WTC11 (cell line): ENCODE measurements at places on chromosomes 6 and 20. TPM values are rescaled to one million over a fixed set of nuclear protein-coding genes. Genes with fewer than 3 reads are reported as not detected.
A peak's percentile ranks its signal among the peaks of the same experiment; 100 is the strongest.

- no peak for DNase-seq
- H3K4me1 ChIP-seq: peaks cover 17% of the 10 kb centered on the region
- H3K36me3 ChIP-seq: peaks cover 14% of the 10 kb centered on the region
- no peak overlapping the region for H3K27ac ChIP-seq
- no peak overlapping the region for H3K4me3 ChIP-seq
- peaks cover 8% of the 10 kb centered on the region for H3K27me3 ChIP-seq
These were observed 651.0 kb downstream of the CD109 start for GRCh38 chr6:74346936-74347535.

DNA sequence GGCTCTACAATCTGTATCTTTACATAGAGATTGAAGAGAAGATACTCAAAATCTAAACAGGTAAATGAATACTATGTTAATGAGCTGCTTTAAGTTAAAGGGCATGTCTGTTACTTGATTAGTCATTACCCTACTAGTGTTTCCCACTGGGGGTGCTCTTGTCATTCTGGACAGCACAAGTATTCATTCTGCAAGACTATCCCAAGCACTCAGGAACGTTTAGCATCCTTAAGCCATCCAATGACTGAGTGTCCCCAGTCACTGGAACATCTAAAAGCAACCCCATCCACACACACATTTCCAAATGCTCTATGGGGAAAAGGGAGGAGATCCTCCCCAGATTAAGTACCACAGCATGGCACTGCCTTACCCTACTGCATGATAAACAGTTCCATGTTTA lies 25.7 kb downstream of the EZR start:
- peaks cover 20% of the 10 kb centered on the region for H3K36me3 ChIP-seq
- H3K27ac ChIP-seq: peak overlapping the region; percentile 85
- H3K4me3 ChIP-seq: no peak overlapping the region
- H3K27me3 ChIP-seq: no peaks in the 10 kb centered on the region
- H3K4me1 ChIP-seq: peaks cover 73% of the 10 kb centered on the region

The ZC2HC1B gene
- total RNA-seq: not detected in 3 replicates

DNA sequence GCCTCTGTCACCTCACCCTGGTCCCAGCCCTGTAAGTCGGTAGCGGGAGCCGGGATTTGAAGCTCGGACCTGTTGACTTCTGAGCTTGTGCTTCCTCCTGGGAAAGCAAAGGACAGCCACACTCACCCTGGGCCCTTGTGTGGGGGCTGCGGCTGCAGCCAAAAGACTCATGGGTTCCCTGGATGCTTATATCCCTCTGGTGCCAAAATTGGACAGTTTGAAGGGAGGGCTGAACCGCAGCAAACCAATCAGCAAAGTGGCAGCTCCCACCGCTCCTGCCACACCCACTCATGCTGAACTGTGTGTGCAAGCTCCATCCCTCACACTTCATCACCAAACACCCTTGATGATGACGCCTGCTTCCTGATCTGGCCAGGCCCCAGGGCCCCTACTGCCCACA lies 3.9 kb upstream of the CCN5 start:
- no peaks in the 10 kb centered on the region for H3K4me1 ChIP-seq
- DNase-seq: no peak
- H3K36me3 ChIP-seq: no peaks in the 10 kb centered on the region
- H3K27me3 ChIP-seq: no peaks in the 10 kb centered on the region; the same call in 1 of the 2 replicates
- no peak overlapping the region for H3K27ac ChIP-seq
- no peak overlapping the region for H3K4me3 ChIP-seq

- H3K4me3 ChIP-seq: no peak overlapping the region
- no peak overlapping the region for H3K27ac ChIP-seq
- H3K4me1 ChIP-seq: no peaks in the 10 kb centered on the region
- DNase-seq: no peak
These were observed 30.9 kb upstream of the SMOC2 start for GRCh38 chr6:168410035-168410434.

DNA sequence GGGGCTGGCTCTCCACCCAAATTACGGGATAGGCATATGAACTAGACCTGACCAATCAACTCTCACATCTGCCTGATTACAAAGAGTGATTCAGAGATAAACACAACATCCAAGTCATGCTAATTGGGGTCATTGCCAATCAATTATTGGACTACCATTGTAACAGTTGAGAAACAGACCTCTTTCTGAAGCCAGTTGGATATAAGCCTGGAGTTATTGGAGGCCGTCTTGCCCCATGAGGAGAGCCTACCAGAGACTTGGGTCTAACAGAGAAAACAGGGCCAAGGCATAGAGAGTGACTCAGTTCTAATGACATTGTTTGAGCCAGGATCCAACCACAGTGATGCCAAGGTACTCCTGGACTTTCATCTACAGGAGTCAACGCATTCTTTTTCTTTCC lies 39.4 kb upstream of the HIVEP2 start:
- DNase-seq: no peak
- H3K4me1 ChIP-seq: no peaks in the 10 kb centered on the region
- no peak overlapping the region for H3K27ac ChIP-seq

DNA sequence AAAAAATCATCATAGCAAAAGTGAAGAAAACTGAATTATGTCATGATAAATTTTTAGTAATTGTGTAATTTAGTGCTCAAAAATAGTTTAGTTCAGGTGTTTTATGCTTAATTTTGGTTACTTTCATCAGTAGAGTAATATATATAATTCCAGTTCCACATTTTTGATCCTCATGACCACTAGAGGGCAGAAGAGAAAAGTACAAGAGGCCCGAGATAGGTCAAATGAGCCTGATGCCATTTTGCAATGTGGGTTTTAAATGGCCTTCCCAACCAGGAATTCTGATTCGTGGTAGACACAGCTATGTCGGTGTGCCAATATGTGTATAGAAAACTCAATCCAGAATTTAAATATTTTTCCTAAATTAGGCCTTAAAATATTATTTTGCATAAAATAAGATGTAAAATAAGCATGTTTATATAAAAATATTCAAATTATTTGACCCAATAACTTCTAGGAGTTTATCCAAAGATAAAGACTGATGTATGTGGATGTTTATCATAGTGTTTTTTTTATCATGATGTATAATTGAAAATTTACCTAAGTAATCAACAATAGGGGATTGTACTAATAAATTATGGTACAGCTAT lies 159.7 kb upstream of the RPS6KA2 start:
- peaks cover 15% of the 10 kb centered on the region for H3K36me3 ChIP-seq
- no peak overlapping the region for H3K4me3 ChIP-seq
- DNase-seq: no peak
- H3K27me3 ChIP-seq: no peaks in the 10 kb centered on the region
- H3K27ac ChIP-seq: no peak overlapping the region

- peaks cover 32% of the 10 kb centered on the region for H3K4me1 ChIP-seq
- peaks cover 42% of the 10 kb centered on the region for H3K27me3 ChIP-seq
- H3K36me3 ChIP-seq: no peaks in the 10 kb centered on the region
- H3K27ac ChIP-seq: no peak within 1 kb of the TSS
These were observed at the start of gene ZBTB46 for GRCh38 chr20:63830841-63831588. Gene ZBTB46 (minus strand): TSS chr20:63831264. CDS start chr20:63790757, 40,507 bp downstream.
